Activated CD4-positive, alpha-beta T cell treated with anti-CD3 and anti-CD28 coated beads for 24 hours (primary cell): ENCODE measurements at places on chromosomes 6 and 20.

GRCh38 chr20:35454881-35455609 is at the start of gene CEP250:
TSS of gene CEP250 (plus strand) at chr20:35455598. CDS start at chr20:35462368, 6,770 bp downstream.
- peak; percentile 89 for DNase-seq

DNA sequence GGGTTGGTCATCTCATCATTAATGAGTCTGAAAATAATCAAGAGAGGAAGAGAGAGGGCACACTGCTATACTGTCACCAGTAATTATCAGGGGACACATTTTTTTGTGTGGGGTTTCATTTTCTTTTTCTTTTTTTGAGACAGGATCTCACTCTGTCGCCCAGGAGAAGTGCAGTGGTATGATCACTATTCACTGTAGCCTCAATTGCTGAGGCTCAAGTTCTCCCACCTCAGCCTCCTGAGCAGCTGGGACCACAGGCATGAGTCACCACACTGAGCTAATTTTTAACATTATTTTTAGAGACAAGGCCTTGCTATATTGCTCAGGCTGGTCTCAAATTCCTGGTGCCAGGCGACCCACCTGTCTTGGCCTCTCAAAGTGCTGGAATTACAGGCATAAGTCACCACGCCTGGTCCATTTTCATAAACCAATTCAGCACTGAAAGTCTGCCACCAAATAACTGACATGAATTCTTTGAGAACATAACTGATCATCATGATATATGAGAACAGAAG is 43.3 kb downstream of the EPHA7 start:
- no peak for DNase-seq

DNA sequence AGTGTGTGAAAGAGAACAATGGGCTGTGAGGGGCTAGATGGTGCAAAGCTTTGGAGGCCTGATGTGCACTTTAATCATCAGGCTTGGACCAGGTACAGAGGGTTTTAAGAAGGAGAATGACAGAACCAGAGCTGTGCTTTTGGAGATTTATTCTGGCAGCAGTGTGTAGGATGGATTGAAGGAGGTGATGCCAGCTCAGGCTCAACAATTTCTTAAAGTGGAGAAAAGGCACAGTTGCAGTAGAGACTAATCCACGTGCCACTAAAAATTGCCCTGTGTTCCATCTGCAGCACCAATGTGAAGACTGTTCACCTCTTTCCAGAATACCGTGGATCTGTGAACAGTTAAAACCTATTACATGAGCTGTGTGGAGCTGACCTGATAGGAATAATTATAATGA is 134.7 kb downstream of the FUT9 start:
- no peak for DNase-seq

DNA sequence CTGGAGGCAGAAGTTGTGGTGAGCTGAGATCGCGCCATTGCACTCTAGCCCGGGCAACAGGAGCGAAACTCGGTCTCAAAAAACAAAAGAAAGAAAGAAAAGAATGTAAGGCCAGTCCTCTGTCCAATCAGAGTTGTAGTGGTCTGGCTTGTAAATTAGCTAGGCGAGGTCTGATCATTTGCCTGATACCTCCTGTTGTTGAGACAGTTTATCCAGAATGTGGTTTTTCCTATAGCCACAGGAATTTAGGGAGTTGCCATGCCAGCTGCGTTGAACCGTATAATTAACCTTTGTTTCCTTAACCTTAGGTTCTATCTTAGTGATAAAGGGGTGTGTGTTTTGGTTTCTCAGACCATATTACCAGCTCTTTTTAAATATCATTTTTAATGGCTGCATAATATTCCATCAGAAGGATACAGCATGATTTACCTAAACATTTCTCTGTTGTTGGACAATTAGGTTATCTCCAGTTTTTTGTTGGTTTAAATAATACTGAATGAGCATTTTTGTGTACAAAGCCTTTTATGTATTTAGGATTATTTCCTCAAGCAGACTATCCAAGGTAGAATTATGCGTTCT is 11.7 kb upstream of the PPARD start:
- no peak for DNase-seq

DNA sequence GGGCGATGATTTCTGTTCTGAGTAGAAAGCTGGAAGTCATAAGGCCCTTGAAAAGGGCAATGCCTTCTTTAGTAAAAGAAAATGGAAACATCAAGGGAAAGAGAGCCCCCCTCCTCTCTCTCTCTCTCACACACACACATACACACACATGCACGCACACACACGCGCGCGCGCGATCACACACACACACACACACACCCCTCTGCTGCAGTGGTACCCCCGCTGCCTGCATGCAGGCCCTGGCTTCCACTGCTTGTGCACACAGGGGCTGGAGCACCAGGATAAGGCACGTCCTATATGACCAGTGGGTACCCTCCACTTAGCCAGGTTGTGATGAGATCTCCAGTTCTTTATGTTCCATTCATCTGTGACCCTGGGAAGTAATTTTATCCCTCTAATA is 300.9 kb downstream of the SLC35F1 start:
- DNase-seq: no peak

- DNase-seq: no peak
Observed at GRCh38 chr20:59676126-59676850, 71.9 kb downstream of the PHACTR3 start.

DNA sequence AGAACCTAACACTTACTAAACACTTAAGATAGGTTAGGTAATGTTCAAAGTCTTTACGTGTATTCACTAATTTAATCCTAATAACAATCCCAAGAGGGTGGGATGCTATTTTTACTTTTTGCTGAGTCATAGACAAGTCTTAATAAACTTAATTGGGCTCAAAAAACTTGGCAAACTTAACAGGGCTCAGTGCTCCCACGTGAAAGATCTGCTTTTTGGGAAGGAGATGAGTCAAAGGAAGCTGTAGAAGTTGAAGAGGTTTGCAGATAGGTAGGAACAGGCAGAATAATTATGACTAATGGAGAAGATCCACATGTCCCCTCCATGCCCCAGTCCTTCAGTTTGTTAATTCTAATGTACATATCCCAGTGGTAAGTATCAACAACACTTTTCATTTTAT is 44.5 kb upstream of the STMND1 start:
- no peak for DNase-seq

GRCh38 chr20:16100767-16101166 is 472.5 kb downstream of the KIF16B start:
- DNase-seq: no peak

DNA sequence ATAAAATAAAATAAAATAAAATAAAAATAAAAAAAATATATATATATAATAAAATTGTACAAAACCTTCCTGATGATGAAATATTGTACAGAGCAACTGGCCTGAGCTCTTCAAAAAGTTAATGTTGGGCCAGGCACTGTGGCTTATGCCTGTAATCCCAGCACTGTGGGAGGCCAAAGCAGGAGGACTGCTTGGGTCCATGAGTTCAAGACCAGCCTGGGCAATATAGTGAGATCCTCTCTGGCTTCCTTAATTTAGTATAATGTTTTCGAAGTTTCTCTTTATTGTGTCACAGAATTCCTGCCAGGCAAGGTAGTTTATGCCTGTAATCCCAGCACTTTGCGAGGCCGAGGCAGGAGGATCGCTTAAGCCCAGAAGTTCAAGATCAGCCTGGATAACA is 113.9 kb upstream of the SALL4 start:
- DNase-seq: no peak

- DNase-seq: no peak
Observed at GRCh38 chr20:20253039-20253743, 114.7 kb upstream of the INSM1 start.

GRCh38 chr6:65289491-65289890 is 417.5 kb downstream of the EYS start:
- DNase-seq: no peak

- no peak for DNase-seq
Observed at GRCh38 chr20:61127311-61128039, 124.6 kb upstream of the CDH4 start.

- DNase-seq: no peak
Observed at GRCh38 chr20:51366155-51366886, 176.2 kb downstream of the NFATC2 start.

GRCh38 chr6:118935331-118935668 is 341 bp upstream of the MCM9 start:
- DNase-seq: no peak

- no peak for DNase-seq
Observed at GRCh38 chr6:163955096-163955495, 540.6 kb downstream of the QKI start.

- no peak for DNase-seq
Observed at GRCh38 chr6:161832622-161833021, 558.8 kb upstream of the AGPAT4 start.

GRCh38 chr6:161418463-161418945 is 144.6 kb upstream of the AGPAT4 start:
- no peak for DNase-seq

DNA sequence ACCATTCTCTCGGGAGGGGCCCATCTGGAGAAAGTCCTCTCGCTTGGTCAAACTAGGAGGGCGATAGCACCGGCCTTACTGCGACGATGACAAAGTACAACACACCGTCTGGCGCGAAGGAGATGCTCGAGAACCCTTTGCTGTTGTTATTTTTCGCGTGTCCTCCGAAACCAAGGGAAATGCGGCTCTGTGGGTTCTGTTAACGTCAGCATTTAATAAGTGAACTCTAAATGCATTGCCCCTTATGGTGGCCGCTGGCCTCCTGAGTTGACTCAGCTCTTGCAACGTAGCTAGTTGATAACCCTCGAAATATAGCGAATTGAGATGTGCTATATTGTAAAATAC is 577 bp upstream of the SCAND1 start:
- DNase-seq: no peak

DNA sequence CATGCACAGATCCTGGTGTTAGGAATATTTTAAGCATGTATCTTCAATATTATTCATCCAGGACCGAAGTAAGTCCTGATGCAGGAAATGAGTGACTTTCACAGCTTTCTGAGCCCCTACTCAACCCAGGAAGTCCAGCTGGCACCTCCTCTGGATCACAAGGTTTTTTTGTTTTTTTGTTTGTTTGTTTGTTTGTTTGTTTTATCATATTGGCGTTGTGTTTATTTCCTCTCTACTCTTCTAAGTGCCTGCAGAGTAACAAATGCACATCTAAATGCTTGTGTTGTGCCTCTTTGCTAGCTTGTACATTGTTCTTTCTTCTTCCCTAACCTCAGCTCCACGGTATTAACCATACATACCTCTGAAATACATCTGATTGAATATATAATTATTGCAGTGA is 594.3 kb upstream of the ADGRB3 start:
- DNase-seq: no peak

- DNase-seq: no peak
Observed at GRCh38 chr6:169425628-169426370, 172.2 kb upstream of the THBS2 start.

- DNase-seq: no peak
Observed at GRCh38 chr20:52410731-52411234, 219.2 kb upstream of the ZFP64 start.

GRCh38 chr6:116371120-116371917 is 572 bp downstream of the DSE start:
- DNase-seq: peak; percentile 8

- DNase-seq: no peak
Observed at GRCh38 chr20:17614812-17615644, 45.2 kb downstream of the DSTN start.

GRCh38 chr20:53652859-53653517 is 59.3 kb upstream of the ZNF217 start:
- no peak for DNase-seq

GRCh38 chr6:125827788-125828320 is 37.1 kb downstream of the NCOA7 start:
- DNase-seq: no peak

DNA sequence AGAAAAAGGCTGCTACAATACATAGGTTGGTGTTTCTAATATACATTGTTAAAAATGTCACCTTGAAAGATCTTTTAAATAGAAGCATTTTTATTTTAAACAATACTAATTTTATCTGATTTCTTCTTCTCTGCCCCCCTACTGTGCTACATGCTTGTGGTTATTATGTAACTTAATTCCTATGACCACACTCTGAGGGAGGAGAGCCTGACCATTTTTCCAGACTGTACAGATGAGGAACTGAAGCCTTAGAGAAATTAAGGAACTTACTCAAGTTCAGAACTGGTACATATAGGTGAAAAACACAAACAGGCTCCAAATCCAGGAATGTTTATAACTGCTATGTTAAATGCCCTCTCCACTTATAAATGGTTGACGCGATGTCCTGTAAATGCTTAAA is 43.4 kb upstream of the ARHGAP18 start:
- DNase-seq: no peak

- DNase-seq: peak; percentile 45
Observed at GRCh38 chr6:6856538-6857523, 250.9 kb upstream of the RREB1 start.

DNA sequence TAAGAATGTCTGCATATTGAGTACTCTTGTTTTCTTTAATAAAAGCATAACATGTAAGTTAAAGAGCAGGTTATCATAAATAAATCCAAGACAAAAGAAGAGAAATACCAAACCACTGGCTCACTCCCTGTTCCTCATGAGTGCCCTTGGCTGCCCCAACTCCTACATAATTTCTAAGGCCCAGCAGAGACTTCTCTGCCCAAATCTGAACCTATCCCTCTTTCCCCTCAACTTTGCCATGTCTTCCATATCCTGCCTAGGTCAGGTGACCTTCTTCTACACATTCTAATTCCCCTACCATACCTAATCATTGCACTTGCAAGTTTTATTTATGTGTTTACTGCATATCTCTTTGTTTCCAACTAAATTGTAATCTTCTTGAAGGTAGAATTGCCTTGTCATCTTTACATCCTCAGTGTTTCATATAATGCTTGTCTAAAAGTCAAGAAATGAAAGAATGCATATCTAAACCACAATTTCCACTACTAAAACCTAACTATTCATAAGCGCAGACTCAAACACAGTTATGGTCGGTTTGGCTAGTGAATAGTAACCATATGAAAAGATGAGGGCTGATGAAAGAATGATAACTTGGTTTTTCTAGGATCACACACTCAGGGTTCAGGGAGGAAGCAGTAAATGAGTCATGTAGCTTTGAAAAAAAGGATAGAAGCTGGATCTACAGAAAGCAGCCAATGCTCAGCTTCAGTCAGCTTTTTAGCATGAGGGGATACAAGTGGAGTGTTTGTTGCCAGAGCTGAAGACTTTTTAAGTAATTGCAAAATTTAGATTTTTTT is 53.3 kb upstream of the EYA4 start:
- no peak for DNase-seq
